ELF-1 (cell line): ENCODE measurements at places on chromosomes 13 and 19.

- DNase-seq, result no peak
Measured at GRCh38 chr13:106354961-106355360, 180.5 kb downstream of the EFNB2 start.

GRCh38 chr19:11797491-11797890, 832 bp upstream of the ZNF491 start:
- DNase-seq, result peak; percentile 83

DNA sequence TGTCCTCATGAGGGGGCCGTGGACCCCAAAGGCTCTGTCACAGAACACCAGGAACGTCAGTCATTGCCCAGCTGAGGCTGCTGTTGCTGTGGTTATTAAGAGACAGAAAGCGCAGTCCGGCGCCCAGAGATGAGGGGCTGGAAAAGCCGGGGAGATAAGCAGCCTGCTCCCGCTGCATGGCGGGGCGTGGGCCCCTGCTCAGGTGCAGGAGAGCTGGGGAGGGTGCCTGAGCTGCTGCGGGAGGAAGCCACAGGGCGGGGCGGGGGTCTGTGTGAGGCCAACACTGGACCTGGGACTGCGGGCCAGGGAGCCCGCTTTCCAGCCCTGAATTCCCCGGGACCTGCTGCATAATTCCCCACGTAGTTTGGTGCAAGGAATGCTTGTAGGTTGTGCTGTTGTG, 11.3 kb downstream of the SOX1 start:
- DNase-seq, result peak; percentile 32

DNA sequence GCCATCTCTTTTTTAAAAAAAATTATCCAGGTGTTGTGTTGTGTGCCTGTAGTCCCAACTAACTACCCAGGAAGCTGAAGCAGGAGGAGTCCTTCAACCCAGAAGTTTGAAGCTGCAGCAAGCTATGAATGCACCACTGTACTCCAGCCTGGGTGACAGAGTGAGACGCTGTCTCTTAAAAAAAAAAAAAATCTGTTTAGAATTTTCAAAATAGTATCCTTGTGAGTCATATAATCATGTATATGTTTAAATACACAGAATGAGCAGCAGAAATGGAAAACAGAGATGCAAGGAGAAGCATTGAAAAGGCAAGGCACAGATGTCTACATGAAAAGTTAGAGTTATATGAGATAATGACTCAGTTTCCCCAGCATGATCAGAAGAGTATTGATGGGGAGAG, 31.2 kb downstream of the SYDE1 start:
- no peak for DNase-seq

GRCh38 chr19:29781386-29782259, 30.2 kb upstream of the CCNE1 start:
- DNase-seq, result no peak

- DNase-seq, result no peak
Measured at GRCh38 chr19:43416951-43417623, 2.4 kb downstream of the TEX101 start.

GRCh38 chr19:50349277-50350057, 16.0 kb downstream of the NAPSA start:
- no peak for DNase-seq

- no peak for DNase-seq
Measured at GRCh38 chr13:80921541-80921940, 580.6 kb upstream of the SPRY2 start.

- no peak for DNase-seq
Measured at GRCh38 chr13:74070513-74070912, 63.7 kb downstream of the KLF12 start.

GRCh38 chr19:58037927-58038687, 4.3 kb downstream of the ZSCAN1 start:
- no peak for DNase-seq

- DNase-seq, result no peak
Measured at GRCh38 chr13:28326056-28326455, 168.9 kb downstream of the FLT1 start.

- peak; percentile 12 for DNase-seq
Measured at GRCh38 chr13:106561551-106562170, 6.3 kb downstream of the ARGLU1 start.

GRCh38 chr13:80235967-80236302, 105.0 kb downstream of the SPRY2 start:
- no peak for DNase-seq

DNA sequence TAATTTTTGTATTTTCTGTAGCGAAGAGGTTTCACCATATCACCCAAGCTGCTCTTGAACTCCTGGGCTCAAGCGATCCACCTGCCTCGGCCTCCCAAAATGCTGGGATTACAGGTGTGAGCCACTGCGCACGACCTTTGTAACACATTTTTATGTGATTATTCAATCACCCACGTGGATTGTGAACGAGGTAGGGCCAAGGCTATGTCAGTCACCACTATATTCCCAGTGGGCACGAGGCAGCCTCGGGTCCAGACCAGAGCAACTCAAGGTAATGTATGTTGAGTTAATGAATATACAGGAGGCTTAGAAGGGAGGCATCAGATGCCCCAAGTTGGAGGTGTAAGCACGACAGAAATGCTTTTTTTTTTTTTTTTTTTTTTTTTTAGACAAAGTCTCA, 8.9 kb downstream of the PTGIR start:
- DNase-seq, result no peak

GRCh38 chr19:45502111-45502510, 3.9 kb downstream of the PPM1N start:
- DNase-seq, result no peak

GRCh38 chr19:29645911-29646310, 19.4 kb upstream of the PLEKHF1 start:
- DNase-seq, result no peak

DNA sequence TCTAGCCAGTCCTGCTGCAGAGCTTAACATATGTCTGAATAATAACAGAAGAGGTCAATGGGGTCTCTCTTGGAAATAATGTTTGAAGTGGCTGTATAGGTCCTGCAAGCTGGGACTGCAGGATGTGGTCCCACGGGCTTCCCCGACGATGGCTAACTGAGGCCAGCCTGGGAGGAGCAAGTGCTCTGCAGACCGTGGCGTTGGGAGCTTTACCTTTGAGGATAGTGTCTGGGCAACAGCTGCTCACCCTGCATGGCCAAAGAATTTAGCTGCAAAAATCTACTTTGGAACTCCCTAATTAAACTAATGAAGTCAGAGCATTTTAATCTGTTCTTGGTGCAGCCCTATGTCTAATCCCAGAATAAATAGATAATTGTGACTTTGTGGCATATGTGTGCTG, 18.2 kb upstream of the AMER2 start:
- no peak for DNase-seq

GRCh38 chr19:12779162-12779993, 4.0 kb upstream of the HOOK2 start:
- DNase-seq, result peak; percentile 47

DNA sequence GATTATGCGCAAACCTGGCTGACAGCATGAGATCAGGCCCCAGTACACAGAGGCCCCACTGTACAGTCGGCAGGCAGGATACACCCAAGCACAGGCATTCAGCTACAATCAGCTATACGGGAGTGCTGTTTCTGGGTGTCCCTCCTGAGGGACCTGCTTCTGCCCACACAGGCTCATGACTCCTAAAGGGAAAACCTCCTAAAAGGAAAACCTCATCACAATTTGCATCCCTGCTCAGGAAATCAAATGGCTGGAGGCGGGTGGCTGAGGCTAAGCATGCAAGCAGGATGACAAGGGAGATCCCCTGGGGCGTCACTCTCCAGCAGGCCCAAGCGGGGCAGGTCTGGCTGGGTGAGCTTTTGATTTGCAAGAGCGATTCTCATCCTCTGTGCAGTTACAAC, 99.8 kb downstream of the CRYL1 start:
- peak; percentile 92 for DNase-seq

GRCh38 chr19:38055655-38056521, 148.9 kb downstream of the SIPA1L3 start:
- DNase-seq, result peak; percentile 64

- DNase-seq, result no peak
Measured at GRCh38 chr13:84648069-84648640, 765.9 kb upstream of the SLITRK1 start.

DNA sequence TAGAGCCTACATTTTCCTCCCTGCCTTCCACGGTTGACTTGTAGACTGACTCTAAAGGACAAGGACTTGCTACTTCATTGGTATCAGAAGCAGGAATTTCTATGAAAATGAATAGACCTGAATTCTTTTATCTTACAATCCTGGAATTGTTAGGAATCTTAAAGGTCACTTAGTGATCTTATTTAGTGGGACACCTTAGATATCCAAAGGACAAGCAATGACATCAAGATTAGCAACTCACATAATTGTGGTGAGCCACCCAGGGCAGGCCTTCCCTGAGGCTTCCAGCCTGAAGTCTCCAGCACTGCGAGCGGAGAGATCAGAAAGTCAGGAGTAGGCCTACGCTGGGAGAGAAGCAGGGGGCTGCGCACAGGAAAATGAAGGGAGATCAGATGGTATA, 37.8 kb downstream of the KLF5 start:
- no peak for DNase-seq

- DNase-seq, result no peak
Measured at GRCh38 chr19:37333457-37333856, 37.4 kb upstream of the ZNF527 start.

DNA sequence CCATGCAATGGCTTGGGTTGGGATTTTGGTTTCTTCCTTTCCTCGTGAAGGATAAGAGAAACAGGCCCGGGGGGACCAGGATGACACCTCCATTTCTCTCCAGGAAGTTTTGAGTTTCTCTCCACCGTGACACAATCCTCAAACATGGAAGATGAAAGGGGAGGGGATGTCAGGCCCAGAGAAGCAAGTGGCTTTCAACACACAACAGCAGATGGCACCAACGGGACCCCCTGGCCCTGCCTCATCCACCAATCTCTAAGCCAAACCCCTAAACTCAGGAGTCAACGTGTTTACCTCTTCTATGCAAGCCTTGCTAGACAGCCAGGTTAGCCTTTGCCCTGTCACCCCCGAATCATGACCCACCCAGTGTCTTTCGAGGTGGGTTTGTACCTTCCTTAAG, 24.1 kb downstream of the SPC24 start:
- DNase-seq, result no peak

- no peak for DNase-seq
Measured at GRCh38 chr19:913080-913748, at the start of gene R3HDM4. R3HDM4 (minus strand) TSS chr19:913219; CDS start chr19:913157, 62 bp downstream.

- DNase-seq, result no peak
Measured at GRCh38 chr13:30006246-30006645, 155.8 kb upstream of the UBL3 start.

- no peak for DNase-seq
Measured at GRCh38 chr13:114122127-114122511, 10.3 kb downstream of the RASA3 start.
